Endodermal cell (in vitro differentiated cells): ENCODE measurements at places on chromosomes 6 and 20.

GRCh38 chr6:105839266-105839665, 246.9 kb upstream of the PRDM1 start:
- DNase-seq = no peak

GRCh38 chr6:90072935-90073464, 178.7 kb downstream of the GJA10 start:
- no peak for DNase-seq

DNA sequence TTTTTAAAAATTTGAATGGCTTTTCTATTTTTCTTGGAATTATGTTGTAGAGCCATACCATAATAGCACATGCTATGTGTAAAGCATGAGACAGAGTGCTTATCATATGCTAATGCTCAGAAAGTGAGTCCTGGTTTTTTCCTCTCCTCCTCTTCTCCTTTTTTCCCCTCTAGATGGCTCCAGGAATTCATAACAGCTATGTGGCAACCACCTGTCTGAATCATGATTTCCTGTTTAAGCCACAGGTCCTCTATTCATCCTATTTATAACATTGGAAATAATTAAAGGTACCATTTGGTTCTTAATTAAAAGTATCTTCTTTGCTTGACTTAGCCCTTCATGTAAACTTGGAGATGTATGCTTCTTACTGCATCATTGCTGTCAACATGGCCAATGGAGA, 260.0 kb upstream of the MAP3K7 start:
- no peak for DNase-seq

- no peak for DNase-seq
These were observed 339.3 kb downstream of the ZFAND3 start for GRCh38 chr6:38158762-38159350.

DNA sequence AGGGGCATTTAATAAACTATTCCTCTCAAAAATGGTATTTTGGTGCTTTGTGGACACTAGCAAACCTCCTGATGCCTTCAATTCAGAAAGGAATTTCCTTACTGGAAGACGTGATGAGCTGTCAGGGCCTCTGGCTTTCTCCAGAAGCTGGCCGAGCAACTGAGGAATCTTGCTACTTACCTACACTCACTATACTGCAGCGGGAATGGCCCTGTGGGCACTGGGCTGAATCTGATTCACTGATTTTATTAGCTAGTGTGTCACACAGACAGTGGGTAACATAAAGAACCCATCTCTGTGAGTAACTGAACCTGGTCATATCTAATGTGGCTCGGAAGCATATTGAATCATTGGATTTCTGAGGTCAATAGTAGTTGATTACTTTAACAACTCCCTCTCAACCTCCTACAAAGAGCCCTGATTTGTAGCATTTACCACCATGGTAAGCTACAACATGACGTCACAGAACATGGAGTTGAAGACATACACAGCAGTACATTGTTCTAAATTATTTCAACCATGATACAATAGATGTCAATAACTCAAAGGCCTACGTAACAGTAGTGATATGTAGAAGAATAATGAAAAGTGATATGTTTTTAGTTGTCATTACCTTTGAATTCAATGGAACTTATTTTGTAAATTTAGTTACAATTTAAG, 232.1 kb downstream of the SYNE1 start:
- no peak for DNase-seq
